NCI-H187 treated with DMSO at 0.1 percent for 48 hours (cell line): ENCODE measurements at places on chromosomes 2 and 18.

GRCh38 chr18:41751161-41751560 lies 203.9 kb upstream of the PIK3C3 start:
- no peak for DNase-seq

DNA sequence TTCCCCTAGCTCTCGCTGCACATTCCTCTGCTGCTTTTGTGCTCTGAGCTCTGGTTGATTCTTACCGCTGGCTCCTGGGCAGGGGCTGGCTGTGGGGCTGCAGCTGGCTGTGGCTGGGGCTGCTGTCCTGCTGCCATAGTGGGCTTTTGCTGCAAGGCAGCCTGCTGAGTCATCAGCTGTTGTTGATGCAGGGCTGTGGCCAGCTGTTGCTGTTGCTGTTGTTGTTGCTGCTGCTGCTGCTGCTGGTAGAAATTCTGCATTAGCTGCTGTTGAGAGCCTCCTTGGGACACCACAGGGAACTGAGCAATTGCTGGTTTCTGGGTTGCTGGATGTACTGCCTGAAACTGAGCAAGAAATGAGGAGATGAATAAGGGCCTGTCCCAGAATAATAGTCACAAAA lies 77.2 kb upstream of the NFU1 start:
- DNase-seq: no peak

GRCh38 chr2:50489092-50489491 lies 542.8 kb downstream of the NRXN1 start:
- no peak for DNase-seq

DNA sequence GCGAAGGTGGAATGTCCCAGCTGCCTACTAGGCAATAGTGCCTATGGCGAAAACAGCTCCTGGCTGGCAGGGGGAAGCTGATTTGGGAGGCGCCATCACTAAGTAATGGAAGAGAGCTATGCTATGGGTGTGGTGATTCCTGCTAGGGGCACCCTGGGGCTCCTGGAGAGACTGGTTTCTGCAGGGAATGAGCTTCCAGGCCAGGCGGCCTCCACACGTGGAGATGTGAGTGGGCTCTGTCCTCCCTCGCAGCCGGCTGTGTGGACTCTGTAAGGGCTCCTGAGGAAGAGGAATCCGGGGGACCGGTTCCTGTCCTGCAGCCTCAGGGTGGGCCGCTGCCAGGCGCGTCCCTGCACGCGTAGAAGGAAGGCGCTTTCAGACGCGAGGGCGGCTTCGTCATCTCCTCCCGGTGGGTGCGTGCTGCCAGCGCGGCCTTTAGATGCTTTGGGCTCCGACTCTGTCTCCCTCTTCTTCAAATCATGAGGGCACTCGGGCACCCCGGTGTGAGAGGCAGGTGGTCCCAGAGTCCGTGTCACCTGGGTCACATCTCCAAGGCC lies 55.5 kb upstream of the ANKRD62 start:
- no peak for DNase-seq

- DNase-seq: no peak
These were observed 12.4 kb downstream of the COPS8 start for GRCh38 chr2:237097911-237098702.

DNA sequence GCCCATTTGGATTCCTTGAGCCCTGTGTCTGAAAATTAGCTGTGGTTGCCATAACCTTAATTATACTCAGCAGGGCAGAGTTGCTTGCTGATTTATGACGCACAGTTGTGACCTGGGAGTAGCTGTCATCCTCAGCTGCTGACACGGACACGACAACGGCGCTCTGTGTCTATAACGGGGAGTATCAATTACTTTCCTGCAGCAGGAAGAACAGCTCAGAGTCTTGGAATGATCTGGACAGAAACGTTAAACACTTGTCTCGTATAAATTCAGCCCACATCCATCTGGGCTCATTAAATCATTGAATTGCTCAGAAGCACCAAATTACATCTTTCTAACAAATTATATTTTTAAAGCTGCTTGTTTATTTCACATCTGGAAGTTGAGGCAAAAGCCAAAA lies 116.3 kb downstream of the SEPTIN10 start:
- no peak for DNase-seq

DNA sequence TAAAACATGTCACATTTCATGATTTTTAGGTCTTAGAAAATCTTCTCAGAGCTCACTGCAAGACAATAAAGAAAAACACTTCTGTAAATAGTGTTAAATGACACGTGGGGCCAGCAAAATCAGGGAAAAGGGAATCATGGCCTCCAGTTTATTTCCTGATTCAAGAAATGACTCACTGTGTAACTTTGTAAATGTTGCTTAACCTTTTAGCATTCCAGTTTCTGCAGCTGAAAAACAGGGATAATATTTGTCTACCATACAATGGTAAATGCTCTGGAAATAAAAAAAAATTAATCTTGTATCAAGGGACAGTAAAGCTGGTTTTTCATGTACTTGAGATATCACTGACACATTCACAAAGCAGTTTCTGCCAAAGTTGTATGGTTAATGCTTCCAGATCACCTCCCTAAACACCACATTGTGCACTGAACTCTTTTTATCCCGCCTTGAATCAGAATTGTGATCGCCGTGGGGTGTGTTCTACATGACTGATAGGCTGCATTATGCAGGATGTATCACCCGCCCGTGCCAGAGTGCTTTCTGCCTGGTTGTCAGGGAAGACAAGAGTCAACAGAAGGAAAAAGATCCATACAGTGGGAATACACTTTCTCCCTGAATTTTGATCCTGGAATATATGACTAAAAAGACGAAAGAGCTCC lies 238.8 kb downstream of the IKZF2 start:
- no peak for DNase-seq

GRCh38 chr2:85669549-85669948 lies 1.6 kb upstream of the SFTPB start:
- DNase-seq: no peak

DNA sequence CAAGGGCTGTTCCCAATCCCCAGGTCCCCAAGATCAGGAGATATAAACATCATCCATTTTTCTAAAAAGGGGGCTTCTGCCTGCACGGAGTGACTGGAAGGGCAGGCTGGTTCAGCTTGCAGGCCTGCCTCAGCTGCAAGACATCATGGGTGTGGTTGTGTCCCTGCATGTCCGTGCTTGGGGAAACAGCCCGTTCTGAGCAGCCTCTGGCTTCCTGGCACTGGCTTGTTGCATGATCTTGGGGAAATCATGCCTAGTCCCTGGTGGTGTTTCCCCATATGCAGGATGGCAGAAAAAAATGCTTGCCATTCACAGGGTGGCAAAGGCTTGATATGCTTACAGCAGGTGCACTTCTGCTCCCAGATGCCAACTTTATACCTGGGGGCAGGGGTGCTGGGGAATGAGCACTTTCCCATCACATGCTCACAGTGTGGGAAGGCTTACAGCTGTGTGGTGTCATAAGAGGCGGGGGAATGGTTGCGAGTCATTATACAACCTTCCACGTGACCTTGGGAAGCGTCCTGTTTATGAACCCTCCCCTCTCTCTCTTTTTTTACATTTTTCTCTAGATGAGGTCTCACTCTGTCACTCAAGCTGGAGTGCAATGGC lies 7.2 kb downstream of the PCARE start:
- DNase-seq: no peak

- DNase-seq: no peak
These were observed 1304.1 kb upstream of the CHAC2 start for GRCh38 chr2:52463457-52463856.

DNA sequence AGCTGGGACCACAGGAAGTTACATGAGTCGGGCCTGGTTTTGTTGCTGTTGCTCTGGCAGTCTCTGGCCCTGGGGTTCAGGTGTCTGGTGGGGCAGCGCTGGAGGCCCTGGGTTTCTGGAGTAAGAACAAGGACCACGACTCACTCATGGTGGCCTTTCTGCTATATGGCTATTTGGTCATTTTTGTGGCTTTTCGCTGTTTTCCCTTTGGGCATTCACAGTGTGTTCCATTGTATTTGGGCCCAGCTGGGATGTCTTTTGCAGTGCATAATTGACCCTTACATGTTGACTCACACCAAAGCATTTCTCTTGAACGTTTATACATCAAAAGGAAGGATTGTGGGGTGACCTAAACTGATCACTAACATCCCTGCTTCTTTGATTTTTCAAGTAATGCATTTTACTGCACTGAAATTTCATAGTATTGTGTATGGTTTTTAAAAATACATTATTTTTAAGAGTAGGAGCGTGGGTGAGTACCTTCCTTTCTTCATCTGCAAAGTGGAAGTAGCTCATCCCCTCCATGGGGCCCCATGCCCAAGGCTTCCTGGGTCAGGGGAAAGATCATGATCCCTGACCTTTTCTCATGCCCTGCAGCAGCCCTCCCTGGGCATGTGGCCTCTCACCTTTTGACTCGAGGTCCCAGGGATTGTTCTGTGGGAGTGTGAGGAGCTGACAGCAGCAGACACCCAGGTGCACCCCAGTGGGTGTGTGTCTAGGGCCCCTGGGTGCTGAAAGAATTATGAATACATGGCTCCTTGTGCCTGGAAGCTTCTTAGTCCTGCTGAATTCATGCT lies 225.5 kb downstream of the AGAP1 start:
- no peak for DNase-seq

DNA sequence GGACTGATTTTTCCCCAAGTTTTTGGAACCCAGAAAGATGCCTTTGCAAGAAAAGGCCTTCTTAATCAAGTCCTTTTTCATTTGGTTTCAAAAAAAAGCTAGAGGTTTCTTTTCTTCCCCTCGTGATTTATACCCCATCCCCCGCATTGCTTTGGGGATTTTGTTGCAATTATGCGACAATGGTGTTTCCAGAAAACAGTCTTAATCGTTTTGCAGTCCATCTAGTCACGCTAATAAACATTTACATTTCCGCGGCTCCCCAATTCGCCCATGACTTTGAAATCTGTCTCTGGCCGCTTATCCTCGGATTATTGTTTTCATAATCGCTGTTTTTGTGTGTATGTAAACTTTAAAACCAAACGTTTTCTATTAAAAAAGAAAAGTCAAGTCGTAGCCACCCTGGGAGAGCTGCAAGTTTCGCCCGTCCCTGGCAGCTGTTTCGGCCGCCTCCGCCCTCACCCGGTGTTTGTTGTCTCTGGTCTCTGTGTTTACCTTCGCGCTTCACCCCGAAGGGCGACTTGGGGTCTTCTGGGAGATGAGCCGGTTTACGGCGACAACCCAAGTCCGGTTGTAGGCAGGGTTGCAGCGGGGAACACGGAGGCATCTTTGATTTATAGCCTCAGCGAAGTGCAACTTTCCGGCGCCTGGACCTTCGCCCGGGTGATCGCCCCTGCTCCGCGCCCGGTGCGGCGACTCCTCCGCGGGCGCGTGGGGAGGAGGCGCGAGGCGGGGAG lies 667 bp downstream of the SP9 start:
- no peak for DNase-seq

DNA sequence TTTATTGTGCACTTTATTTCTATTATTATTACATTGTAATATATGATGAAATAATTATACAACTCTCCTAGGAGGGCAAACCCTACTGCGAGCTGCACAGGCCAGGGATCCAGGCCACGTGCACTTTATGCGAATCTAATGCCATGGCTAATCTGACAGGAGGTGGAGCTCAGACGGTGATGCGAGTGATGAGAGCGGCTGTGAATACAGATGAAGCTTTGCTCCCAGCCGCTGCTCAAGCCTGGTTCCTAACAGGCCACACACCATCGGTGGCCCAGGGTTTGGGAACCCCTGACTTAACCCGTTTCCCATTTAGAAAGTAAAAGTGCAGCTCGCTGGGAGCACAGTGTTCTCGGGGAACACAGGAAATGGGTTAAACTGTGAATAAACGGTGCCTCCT lies 40.8 kb upstream of the RAB6D start:
- DNase-seq: no peak

DNA sequence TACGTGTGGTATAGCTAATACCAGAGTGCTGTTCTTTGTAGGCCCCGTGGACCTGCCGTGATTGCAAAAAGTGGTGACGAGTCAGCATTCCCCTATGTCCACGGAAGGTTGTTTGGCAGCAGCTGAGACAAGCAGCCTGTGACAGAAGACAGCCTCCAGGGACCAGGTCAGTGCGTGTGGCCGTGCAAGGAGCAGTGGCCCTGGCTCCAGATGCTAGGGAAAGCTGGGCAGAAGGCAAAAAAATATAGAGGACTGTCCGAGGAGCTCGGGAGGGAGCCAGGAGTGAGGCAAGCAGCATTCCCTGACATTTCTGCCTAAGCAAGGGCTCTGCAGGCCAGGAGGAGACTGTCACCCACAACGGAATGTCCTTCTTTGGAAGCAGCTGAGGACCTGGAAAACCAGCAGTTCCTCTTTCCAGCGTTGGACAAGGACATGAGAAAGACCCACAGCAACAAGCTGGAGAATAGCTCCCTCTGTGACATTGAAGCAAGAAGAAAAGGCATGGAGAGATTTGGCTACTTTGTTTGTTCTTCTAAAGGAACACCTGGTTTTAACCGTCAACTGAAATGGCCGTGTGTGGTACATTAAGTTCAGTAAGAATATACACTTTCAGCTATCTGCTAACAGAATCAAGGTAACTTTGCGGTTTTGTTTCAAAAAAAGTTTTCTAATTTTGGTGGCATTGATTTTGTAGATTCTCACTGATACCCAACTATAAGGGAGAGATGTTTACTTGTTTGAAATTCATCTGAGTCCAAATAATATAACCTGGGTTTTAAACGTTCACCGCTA lies 58.3 kb downstream of the NPAS2 start:
- DNase-seq: no peak

DNA sequence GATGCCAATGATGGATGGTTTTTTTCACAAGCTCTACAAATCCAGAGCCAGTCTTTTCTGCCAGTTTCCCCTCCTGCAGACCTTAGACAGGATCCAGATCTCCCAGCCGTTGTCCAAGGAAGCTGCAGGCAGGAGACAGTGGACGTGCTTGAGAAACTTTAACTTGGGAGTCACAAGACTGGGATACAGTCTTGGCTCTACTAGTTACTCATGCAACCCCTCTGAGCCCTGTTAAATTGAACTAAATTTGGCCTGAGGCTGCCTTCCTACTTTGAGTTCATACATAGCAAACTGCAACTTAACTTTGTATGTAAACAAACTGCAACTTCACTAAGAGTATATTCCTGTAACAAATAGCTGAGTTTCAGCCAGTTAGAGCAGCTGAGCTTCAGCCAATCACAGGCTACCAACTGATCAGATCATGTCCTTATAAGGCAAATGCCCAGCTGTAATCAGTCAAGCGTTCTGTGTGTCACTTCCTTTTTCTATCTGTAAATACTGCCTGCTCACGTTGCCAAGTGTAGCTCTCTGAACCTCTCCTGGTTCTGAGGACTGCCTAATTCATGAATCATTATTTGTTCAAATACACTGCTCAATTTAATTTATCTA lies 140.9 kb downstream of the CAPN13 start:
- DNase-seq: no peak

DNA sequence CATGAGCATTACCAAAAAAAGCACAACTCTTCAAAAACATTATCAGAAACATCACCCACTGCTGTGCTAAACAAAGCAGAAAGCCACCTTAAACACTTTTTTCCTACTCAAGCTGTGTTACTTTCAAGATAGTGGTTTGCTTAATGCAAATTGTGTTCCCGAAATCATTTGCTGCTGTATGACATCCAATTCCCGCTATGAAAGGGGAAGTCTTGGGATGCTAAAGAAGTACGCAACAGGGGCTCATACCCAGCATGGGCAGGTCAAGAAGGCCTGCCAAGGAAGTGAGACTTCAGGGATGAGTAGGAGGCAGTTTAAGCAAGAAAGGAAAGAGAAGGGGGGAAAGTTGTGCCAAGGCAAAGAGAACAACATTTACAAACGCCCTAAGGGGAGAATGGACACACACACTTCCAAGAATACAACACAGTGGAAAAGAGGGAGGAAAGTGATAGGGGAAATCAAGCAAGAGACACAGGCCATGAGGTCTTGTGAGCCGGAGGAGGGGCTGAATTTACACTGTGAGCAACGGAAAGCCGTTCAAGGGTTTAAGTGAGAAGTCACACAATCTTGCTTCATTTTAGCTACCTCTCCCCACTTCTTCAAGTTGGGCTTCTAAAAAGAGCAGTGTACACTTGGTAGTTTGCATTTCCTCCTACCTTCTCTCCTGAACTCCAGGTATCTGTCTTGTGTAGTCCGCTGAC lies 4.0 kb downstream of the PTPN2 start:
- no peak for DNase-seq
